ENCODE measurements at places on chromosomes 2 and 18. TPM values are rescaled to one million over a fixed set of nuclear protein-coding genes. Genes with fewer than 3 reads are reported as not detected.
A peak's percentile ranks its signal among the peaks of the same experiment; 100 is the strongest.

DNA sequence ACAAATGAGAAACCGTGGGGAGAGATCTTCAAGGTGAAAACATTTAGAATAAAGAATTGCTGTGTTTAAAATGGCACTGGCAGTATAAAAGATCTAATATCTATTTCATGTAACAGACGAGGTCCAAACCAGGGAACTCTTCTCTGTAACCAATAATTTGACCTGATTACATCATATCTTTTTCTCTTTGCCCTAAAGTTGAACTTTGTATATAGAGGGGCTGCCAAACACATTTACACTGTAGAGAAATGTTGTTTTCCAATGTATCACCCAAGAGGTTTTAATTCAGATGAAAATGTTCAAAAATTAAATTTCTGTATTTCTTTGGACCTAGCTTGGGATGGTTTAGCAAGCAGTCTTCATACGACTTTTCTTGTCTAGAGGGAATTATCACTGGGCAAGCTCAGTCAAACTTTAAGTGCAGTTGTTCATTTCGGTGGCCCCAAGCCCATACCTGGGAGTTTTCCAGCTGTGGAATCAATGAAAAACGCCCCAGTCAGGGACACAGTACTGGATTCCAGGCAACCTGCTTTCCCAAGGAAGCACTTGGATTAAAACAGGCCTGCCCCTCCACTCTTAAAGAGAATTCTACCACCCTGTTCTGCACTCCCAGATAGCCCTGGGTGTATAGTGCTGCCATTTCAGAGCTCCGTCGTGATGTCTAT, 208.5 kb upstream of the FN1 start:
- H3K27me3 ChIP-seq, result no peaks in the 10 kb centered on the region
- H3K4me1 ChIP-seq, result no peaks in the 10 kb centered on the region
- H3K4me3 ChIP-seq, result no peak overlapping the region
- no peak for DNase-seq
- no peak overlapping the region for H3K27ac ChIP-seq

DNA sequence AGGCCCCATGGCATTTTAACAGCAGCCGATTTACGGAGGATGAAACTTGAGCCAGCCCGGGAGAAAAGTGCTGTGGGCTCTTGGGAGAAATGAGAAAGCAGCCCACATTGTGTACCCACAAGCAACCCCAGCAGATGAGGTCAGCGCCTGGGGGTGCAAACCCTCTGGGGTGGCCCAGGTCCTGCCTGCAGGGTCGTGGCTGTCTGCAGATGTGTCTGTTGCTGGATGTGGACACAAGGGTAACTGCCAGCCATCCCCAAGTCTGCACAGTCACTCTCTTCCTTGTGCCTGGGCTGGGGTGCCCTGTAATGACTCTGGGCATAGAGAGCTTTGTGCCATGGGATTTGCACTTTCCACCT, 170.8 kb downstream of the PRKCE start:
- H3K36me3 ChIP-seq, result no peaks in the 10 kb centered on the region
- peaks cover 8% of the 10 kb centered on the region for H3K4me1 ChIP-seq
- no peak overlapping the region for H3K4me3 ChIP-seq
- no peaks in the 10 kb centered on the region for H3K27me3 ChIP-seq

- no peaks in the 10 kb centered on the region for H3K4me1 ChIP-seq
- no peaks in the 10 kb centered on the region for H3K36me3 ChIP-seq
- DNase-seq, result no peak
- H3K27ac ChIP-seq, result no peak overlapping the region
Measured at GRCh38 chr18:37497853-37498518, 67.6 kb downstream of the CELF4 start.

DNA sequence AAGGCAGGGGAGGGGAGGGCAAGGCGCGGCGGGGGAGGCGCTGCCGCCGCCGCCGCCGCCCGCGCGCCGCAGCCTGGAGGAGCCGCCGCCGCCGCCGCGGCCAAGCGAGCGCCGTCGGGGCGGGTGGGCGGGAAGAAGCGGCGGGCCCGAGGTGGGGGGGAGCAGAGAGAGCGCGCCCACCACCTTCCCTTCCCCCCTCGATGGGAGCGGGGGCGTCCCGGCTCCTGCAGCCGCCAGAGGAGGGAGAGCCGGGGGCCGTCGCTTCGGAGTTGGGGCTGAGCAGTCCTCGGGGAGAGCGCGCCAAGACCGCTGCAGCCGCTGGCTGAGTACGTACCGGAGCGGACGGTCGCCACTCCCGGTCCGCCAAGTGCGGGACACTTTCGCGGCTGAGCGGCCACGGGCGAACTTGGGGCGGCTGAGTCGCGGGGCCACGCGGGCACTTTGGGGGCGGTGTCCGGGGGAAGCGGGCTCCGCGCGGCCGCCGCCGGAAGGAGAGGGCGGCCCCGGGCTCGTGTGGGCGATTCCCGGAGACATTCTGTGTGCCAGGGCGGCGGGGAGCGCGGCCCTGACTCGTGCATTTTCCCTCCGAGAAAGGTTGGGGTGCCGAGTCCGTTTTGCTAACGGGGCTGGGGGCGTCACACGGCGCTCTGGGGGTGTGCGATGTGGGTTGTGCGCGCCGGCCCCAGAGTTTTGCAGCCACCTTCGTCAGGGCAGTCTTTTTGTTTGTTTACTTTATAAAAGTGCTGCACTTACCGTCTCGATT, at the start of gene NAB1:
NAB1 (plus strand) TSS at position 49 of the 763 bp plus-strand sequence. CDS start 10,094 bp downstream, outside the sequence.
- no peak for DNase-seq
- H3K27me3 ChIP-seq, result no peaks in the 10 kb centered on the region
- H3K36me3 ChIP-seq, result no peaks in the 10 kb centered on the region
- H3K4me1 ChIP-seq, result no peaks in the 10 kb centered on the region

GRCh38 chr2:230905448-230906421, 19.3 kb downstream of the GPR55 start:
- H3K27me3 ChIP-seq, result peaks cover 4% of the 10 kb centered on the region
- peak; percentile 14 for DNase-seq
- no peaks in the 10 kb centered on the region for H3K36me3 ChIP-seq
- H3K4me1 ChIP-seq, result peaks cover 8% of the 10 kb centered on the region
- H3K27ac ChIP-seq, result no peak overlapping the region
- H3K4me3 ChIP-seq, result no peak overlapping the region

SAG gene
- total RNA-seq, result not detected

GRCh38 chr2:36704475-36705150, 8.1 kb downstream of the VIT start:
- no peak for DNase-seq
- peaks cover 5% of the 10 kb centered on the region for H3K4me1 ChIP-seq
- no peaks in the 10 kb centered on the region for H3K36me3 ChIP-seq
- no peak overlapping the region for H3K4me3 ChIP-seq
- H3K27ac ChIP-seq, result no peak overlapping the region

DNA sequence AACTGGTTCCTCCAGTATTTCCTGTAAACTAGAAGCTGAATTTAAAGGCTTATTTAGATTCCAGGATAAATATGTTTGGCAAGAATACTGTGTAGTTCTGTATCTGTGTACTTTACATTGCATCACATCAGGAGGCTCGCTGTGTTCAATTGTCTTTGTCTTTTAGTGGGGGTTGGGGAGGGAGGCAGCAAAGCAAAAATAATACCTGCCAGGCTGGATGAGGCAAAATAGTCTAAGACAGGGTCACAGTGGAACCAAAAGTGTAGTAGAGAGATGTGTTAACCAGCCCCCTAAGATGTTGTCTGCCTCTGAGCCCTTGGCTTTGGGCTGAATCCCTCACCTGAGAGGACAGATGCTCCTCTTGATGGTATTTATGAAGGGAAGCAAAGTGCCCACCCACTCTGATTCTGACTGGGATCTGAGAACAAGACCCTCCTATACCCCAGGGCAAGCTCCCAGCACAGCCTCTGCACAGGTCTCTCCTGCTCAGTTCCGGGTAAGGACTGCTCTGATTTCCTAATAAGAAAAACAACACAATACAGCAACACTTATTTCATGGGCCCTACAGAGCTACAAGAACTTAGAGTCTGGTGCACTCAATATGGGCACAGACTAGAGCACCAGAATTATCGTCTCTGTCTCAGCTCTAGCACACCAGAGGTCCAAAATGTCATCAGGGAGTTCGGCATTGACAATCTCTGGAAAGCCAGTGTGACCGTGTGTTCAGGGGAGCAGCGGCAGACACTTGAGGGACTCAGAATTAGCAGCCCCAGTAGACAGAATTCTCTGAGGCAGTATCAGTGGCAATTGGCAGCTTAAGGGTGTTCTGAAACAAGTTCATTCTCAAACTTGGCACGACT, 7.2 kb upstream of the AFTPH start:
- no peaks in the 10 kb centered on the region for H3K36me3 ChIP-seq
- H3K4me3 ChIP-seq, result no peak overlapping the region

GRCh38 chr2:170216981-170217380, 39.0 kb downstream of the MYO3B start:
- no peaks in the 10 kb centered on the region for H3K36me3 ChIP-seq
- H3K27me3 ChIP-seq, result no peaks in the 10 kb centered on the region
- no peak overlapping the region for H3K27ac ChIP-seq
- peaks cover 3% of the 10 kb centered on the region for H3K4me1 ChIP-seq
- no peak for DNase-seq
- no peak overlapping the region for H3K4me3 ChIP-seq

HOXD13 gene
- total RNA-seq, result not detected

DNA sequence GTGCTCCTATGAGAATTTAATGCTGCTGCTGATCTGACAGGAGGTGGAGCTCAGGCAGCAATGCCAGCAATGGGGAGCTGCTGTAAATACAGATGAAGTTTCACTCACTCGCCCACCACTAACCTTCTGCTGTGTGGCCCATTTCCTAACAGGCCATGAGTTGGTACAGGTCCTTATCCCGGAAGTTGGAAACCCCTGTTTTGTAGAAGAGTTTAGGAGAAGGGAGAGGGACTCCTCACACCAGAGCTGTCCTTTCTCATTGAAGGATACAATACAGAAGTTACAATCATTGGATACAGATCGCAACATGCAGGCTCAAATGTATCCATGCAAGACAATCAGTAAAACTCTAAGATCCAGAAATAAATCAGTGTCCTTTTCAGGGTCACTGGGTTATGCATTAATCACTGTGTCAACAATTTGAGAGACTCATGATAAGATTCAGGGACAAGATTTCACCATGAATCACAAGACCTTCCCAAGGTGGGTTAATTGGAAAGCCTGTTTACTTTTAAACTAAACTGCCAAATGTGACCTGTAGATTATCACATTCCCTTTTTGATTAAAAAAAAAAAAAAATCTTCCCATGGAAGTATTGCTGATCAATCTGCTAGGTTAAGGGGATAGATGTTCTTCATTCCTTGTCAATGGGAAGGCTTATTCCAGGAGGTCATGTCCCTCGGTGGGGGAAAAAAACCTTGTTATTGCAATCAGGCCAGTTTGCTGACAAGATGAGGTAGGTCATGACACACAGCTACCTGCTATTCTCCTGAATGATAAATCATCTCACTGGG, 97.2 kb downstream of the SP100 start:
- H3K4me3 ChIP-seq, result no peak overlapping the region
- DNase-seq, result no peak
- H3K36me3 ChIP-seq, result peaks cover 1% of the 10 kb centered on the region
- no peaks in the 10 kb centered on the region for H3K27me3 ChIP-seq

ZCCHC2 gene
- 10.9 TPM for total RNA-seq

DUSP19 gene
- total RNA-seq, result 5.1 TPM

Measured in fibroblast of lung (primary cell).